ENCODE measurements at places on chromosomes 13 and 19.
A peak's percentile ranks its signal among the peaks of the same experiment; 100 is the strongest.

DNA sequence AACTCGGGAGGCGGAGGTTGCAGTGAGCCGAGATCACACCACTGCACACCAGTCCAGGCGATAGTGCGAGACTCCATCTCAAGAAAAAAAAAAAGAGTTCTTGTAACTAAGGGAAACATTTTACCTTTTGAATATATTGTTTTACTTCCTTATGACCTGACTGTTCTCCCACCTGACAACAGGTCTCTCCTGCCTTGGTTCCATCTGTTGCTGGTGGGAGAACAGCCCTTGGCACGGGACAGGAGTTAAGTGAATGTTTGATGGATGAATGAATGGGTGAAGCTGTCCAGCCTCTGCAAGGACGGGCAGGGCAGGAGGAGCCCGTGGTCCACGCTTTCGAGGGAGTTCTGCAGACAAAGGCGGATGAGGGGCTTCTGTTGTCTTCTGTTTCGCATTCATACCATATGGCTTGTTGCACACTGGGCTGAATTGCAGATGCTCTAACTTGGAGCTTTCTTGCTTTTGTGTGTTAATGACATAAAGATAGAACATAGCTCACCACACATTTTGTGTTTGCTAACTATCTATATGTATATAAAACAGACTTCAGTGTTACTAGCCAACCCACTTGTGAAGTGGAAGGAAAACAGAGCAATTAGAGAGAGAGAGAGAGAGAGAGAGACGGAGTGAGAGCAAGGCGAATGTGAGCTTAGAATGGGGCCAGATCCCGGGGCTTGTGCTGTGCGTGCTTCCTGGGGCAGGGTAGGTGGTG, 16.2 kb upstream of the CCNE1 start:
- no peak for DNase-seq

DNA sequence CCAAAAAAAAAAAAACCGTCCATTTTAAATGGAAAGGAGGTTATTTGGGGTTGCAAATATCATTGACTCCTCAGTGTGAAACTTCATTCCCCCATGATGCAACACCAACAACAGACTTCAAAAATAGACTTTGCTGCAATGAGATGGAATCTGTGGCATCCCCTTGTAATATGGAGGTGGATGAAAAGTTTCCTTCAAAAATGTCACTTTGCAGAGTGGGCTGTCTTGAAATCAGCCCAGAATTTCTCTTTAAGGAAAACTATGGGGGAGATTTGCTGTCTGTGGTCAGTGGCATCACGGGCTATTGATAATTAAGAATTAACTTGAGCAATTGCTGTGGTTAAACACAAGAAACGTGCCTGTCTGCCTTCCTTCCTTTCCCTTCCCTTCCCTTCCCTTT, 1.5 kb downstream of the GPR18 start:
- DNase-seq, result no peak

DNA sequence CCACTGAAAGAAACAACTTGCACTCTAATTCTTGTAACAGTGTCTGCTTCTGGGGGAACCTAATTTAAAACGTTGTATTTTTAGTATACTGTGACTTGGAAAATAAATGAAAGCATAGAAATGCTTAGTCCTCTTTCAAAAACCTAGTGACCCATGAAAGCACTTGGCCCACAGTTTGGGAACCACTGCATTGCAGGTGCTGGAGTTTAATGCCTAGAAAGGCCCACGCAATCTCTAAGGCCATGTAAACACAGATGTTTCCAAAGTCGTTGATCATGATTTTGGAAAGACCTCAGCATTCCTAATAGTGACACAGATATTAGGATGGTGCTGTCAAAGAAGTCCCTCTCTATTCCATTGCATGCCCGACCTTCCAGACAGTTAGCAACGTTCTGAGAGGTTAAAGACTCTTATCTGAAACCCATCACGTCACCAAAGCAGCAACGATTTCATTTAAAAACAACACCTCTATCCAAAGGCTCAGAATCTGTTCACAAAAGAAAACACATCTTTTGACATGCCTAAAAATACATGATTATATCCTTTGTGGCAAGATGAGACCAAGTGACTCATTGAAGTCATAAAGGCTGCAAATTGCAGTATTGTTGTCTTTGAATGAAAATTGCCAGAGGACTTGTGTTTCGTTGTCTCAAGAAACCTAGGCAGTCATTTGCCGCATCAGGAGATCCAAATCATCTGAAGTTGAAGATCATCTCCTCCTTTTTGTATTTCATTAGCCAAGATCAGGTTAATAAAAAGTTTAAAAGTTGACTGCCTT, 328.0 kb upstream of the ZNF507 start:
- no peak for DNase-seq

- no peak for DNase-seq
Measured at GRCh38 chr19:53466726-53467484, 628 bp upstream of the ZNF813 start.

DNA sequence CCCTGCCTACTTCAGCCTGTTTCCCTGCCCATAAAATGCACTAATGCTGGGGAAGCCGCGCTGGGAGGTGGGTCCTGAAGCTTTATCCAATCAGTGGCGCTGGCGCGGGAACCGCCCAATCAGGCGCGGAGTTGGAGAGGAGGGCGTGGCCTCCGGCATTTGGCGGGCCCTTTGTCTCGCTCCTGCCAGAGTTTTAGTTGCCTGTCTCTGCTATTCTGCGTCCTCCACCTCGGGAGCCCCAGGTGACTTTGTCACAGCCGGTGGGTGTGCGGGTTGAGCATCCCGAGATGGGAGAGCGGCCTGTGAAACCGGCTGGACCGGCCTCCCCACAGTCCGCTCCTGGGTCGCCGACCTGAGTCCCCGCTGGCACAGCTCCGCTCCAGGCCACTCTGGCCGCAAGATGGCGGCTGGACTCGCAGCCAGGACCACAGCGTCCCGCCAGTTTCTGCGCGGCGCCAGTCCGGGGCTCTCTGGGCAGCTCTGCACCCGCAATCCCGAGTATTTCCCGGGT, 30.7 kb upstream of the ZNF429 start:
- peak; percentile 78 for DNase-seq

- DNase-seq, result no peak
Measured at GRCh38 chr13:30789166-30789862, 54.0 kb downstream of the ALOX5AP start.

GRCh38 chr13:35672611-35673010, 196.1 kb upstream of the MAB21L1 start:
- no peak for DNase-seq

DNA sequence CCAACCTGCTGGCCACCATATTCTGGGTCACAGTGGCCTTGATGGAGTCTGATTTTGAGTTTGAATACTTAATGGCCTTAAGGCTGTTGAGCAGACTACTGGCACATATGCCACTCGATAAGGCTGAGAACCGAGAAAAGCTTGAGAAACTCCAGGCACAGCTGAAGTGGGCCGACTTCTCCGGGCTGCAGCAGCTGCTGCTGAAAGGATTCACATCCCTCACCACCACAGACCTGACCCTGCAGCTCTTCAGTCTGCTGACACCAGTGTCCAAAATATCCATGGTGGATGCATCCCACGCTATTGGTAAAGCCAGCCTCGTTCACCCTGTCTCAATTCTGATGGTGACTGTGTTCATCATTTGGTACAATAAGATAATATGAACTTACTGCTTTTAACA, 77.5 kb downstream of the ZAR1L start:
- DNase-seq, result no peak

- no peak for DNase-seq
Measured at GRCh38 chr13:112210371-112210770, 143.4 kb downstream of the SOX1 start.

DNA sequence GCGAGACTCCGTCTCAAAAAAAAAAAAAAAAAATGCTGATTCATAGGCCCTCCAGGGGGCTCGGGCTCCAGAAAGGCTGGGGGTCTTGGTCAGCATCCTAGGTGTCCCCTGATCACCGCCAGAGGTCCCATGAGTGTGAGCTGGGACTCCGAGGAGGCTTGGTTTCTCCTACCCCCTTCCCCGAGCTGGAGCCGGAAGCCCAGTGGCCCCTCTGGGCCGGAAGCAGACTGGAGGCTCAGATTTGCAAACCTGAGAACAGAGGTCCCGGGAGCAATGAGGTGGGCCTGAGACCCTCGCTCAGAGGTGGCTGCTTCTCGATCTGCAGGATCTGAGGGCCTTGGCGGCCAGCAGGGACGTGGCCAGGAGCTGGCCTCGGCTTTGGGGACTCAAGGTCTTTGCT, 41.5 kb downstream of the EFNA2 start:
- no peak for DNase-seq

DNA sequence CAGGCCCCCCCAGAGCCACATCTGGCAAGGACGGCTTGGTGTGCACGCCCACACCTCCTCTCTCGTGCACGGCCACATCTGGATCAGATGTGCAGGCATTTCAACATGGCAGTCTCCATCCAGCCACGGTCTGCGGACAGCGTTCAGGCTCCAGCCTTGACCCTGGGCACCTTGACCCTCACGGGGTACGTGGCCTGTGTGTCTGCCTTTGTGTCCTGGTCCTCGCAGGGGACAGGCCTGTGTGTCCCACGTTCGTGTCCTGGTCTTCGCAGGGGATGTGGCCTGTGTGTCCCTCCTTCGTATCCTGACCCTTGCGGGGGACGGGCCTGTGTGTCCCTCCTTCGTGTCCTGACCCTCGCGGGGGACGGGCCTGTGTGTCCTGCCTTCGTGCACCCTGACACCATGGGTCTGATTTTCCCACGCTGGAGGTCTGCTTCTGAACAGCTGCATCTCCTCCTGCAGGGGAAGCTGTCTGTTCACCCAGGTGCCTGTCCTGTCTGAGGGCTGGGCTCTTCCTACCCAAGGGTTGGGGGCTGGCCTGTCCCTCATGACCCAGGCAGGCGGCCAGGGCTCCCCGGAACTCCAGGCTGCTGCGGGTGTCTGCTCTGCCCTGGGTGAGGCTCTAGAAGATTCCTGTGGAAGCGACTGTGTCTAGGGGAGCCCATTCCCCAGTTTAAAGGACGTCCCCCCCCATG, 25.3 kb downstream of the RASA3 start:
- DNase-seq, result no peak

GRCh38 chr19:36409841-36410240, 8.6 kb downstream of the ZFP82 start:
- no peak for DNase-seq

GRCh38 chr13:60384911-60385310, 12.1 kb upstream of the TDRD3 start:
- DNase-seq, result no peak

- no peak for DNase-seq
Measured at GRCh38 chr13:37488726-37489125, 109.8 kb downstream of the POSTN start.

GRCh38 chr19:47257411-47258169, 1.3 kb downstream of the CCDC9 start:
- no peak for DNase-seq

DNA sequence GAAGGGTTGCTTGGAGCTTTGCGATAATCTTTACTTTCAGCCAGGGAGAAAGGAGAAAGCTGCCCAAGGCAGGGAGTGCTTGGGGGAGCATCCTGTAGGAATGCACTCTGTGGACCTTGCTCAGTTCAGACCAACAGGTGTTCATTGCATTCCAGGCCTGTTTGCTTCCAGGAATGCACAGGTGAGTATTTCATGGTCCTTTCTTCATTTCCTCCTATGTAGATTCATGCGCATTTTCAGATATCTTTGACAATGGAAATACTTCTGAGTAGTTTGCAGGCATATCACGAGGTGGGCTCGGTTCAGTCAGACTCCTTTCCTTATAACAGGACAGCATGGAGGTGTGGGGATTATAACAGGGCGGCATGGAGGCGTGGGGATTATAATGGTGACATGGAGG, 254.8 kb downstream of the FGF9 start:
- no peak for DNase-seq

DNA sequence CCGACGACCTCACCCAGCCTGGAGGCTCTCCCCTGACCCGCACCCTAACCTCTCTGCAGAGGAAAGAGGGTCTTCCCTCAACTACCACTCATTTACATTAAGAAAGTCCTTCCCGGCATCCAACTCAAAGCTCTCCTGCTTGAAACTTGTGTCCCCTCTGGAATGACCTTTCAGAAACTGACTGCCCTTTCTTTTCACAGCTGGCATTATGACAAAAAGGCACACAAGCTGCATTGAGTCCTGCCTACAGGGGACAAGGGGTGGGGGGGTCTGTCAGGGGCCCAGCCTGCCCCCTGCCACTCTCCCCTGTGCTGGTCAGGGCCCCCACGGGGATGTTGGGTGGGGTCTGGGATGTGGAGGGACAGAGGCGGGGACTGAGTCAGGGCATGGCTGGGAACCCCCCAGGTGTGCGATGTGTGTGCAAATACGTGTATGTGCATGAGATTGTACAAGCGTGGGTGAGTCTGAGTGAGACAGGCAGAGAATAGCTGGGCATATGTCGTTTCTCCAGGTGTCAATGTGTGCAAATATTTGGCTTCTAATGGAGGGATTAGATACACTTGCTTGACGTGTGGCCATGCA, 2.0 kb downstream of the COL5A3 start:
- no peak for DNase-seq

- DNase-seq, result no peak
Measured at GRCh38 chr19:4744451-4745174, 21.0 kb upstream of the DPP9 start.

DNA sequence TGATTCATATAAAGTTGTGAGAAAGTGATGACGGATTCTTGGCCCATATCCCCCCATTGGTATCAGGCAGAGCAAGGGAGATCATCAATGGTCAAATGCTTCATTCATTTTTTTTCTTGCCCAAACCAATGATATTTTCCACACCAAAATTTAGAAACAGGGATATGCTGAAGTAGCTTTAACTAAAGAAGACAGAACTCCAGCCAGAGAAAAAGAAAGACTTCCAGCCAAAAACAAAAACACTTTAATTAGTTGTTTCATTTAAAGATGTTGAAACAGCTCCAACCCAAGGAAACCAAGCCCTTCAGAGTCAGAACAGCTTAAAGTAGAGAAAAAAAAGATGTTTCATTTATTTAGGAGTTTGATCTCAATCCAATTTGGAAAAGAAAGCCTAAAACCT, 358.9 kb upstream of the NBEA start:
- no peak for DNase-seq

DNA sequence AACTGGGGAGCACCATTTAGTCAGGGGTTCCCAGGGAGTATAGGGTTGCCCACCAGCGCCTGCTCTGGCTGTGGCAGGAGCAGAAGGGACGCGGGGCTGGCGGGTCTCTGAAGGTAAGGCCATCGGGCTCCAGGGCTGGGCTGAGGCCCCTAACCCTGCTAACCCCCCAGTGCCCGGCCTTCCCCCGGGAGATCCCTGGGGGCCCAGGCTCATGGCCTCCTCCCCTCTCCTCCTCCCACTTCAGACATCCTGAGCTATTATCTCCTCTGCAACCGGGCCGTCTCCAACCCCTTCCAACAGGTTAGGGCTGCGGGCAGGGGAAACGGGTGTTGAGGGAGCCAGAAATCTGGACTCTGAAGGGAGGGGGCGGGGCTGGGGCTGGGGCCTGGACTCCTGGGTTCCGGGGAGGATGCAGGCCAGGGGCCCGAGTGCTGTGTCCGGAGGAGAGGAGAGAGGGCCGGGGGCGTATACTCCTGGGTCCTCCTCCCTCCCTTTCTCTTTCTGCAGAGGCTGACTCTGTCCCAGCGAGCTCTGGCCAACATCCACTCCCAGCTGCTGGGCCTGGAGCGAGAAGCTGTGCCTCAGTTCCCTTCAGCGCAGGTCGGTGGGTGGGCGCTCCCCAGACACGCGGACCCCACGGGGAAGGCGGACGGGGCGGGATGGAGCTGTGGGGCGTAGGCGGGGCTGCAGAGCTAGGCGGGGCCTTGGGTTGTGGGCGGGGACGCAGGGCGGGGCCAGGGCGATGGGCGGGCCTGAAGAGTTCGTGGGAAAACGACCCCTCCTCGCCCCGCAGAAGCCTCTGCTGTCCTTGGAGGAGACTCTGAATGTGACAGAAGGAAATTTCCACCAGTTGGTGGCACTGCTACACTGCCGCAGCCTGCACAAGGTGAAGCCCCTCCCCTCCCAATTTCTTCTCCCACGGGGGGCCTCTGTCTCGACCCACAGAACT, 15.3 kb downstream of the TTYH1 start:
- DNase-seq, result no peak

- DNase-seq, result no peak
Measured at GRCh38 chr19:48102870-48103751, 7.5 kb downstream of the PLA2G4C start.

Data from stimulated activated CD8-positive, alpha-beta memory T cell treated with anti-CD3 and anti-CD28 coated beads, Interleukin-7, amount 100 ng/mL, for 48 hours (primary cell).